CD4-positive, alpha-beta T cell (primary cell): ENCODE measurements at places on chromosomes 3 and 15. TPM values are rescaled to one million over a fixed set of nuclear protein-coding genes. Genes with fewer than 3 reads are reported as not detected.

Gene HAPLN3
- 80.2 TPM for total RNA-seq

- peak; percentile 81 for DNase-seq
These were observed 33.1 kb downstream of the GRK7 start for GRCh38 chr3:141796081-141796888.

DNA sequence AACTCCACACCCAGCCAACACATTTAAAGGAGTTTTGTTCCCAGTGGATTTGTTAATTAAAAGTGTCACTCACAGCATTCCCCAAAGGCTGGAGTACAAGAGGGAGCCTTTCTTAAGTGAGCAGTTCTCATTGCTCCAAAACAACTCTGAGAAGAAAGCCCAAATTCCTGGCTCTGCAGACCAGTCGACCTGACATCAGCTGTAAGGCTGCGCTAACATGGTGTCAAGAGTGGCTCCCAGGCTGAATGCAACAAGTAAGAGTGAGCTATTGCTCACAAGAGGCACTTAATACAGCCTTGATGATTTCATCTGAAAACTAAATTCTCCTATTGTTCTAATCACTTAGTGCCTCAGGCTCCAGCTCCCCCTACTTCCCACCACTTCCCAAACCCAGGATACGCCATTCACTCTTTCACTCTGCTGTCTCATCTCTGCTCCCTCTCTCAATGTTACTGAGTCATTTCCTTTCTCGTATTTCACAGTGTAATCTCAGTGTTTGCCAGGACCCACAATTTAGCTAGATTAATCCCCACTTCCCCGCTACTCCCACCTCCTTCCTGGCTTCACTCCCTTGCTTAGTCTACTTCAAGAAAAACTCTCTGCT lies 81.8 kb downstream of the WWTR1 start:
- no peak for DNase-seq

- DNase-seq, result no peak
These were observed 118.7 kb upstream of the KLHL25 start for GRCh38 chr15:85913461-85913860.
